ENCODE measurements at places on chromosomes 2 and 18.

GRCh38 chr18:26650310-26651268 lies 102.2 kb upstream of the KCTD1 start:
- no peak for DNase-seq

DNA sequence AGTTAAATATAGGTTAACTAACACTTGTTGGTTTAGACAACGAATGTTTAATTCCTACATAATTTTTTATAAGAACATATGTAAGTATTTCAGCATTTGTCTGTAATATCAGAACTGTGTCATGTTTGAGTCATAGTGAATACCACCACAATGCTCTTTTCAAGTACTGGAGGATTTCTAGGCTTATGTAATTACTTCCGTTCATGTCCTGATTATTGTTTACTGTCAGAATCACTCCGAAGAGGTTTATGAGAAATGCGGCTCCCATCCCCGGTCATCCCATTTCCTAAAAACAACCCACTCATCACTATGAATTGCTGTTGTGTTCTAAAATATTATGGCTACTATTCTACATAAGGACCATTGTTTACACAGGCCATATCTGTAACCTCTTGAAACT lies 45.1 kb downstream of the CDH19 start:
- no peak for DNase-seq

- no peak for DNase-seq
Measured at GRCh38 chr2:205427112-205427511, 255.2 kb upstream of the NRP2 start.

- peak; percentile 82 for DNase-seq
Measured at GRCh38 chr2:45649858-45650811, 1.3 kb upstream of the PRKCE start.

- no peak for DNase-seq
Measured at GRCh38 chr2:111944531-111945210, 46.3 kb downstream of the MERTK start.

- DNase-seq, result no peak
Measured at GRCh38 chr18:8300751-8301410, 308.4 kb upstream of the RAB12 start.

GRCh38 chr2:216118474-216118873 lies 9.3 kb downstream of the XRCC5 start:
- no peak for DNase-seq

- DNase-seq, result no peak
Measured at GRCh38 chr2:136189221-136189782, 71.4 kb upstream of the CXCR4 start.

DNA sequence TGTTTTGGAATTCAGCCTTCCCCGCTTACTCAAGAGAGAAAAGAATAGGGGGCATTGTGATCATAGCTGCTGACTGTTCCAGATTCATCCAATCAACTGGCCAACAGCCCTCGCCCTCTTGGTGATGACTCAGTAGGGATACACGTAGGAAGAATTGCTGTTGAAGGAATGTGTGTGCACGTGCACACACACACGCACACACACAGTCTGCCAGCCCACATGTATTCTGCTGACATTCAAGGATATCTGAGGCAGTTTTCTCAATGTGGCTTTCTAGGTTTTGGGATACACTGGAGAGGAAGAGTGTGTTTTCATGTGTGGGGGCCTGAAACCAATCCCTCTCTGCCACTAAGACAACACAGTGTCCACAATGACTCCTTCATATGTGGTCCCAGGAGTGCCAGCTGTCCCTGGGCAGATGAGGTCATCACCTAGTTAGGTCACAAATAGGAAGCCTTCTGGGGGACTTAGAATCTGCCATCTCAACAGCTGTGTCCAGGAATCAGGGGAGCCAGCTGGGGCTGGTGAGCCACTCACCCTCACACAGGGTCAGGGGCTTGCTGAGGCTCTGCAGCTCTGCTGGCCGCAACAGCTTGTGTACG lies 352.6 kb downstream of the SS18 start:
- DNase-seq, result no peak

- DNase-seq, result no peak
Measured at GRCh38 chr2:225938991-225939390, 539.5 kb downstream of the NYAP2 start.

- no peak for DNase-seq
Measured at GRCh38 chr2:234438305-234438977, 58.4 kb downstream of the ARL4C start.

All from HAP-1 (cell line).